ENCODE measurements at places on chromosomes 3 and 15.

- DNase-seq = no peak
Measured at GRCh38 chr3:128180436-128180835, 27.2 kb downstream of the EEFSEC start.

- peak; percentile 63 for DNase-seq
Measured at GRCh38 chr3:63975723-63976122, 47.6 kb downstream of the PSMD6 start.

GRCh38 chr3:126005951-126006350, 37.0 kb downstream of the ROPN1B start:
- DNase-seq = no peak

GRCh38 chr3:42375121-42375800, 35.1 kb downstream of the LYZL4 start:
- DNase-seq = no peak

- peak; percentile 75 for DNase-seq
Measured at GRCh38 chr15:73051391-73051806, 864 bp upstream of the NEO1 start.

- no peak for DNase-seq
Measured at GRCh38 chr3:62638316-62638715, 236.9 kb downstream of the CADPS start.

DNA sequence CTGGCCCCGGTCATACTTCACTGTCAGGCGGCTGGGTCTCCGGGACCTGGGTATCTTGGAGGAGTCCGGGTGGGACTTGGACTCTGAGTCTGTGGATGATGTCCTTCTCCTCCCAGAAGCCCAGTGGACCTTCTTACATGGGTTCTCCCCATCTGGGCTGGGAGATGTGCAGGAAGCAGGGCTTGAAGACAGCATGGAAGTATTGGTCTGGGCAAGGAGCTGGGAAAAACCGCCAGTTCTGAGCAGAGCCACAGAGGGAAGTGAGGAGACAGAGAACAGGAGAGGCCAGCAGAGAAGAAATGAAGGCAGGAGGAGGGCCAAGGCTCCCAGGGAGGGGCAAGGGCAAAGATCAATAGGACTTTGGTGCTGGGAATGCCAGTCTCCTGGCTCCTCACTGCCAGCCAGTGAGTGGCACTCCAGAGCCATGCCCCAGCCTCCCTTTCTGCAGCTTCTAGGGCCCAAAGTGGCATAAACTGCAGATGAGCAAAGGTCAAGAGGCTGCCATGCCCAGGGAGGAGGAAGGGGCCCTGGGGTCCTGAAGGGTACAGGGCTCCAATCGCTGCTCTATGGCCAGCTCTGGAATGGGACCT, at the start of gene PPP1R14D:
TSS of gene PPP1R14D (minus strand) at position 262 of the 590 bp plus-strand sequence. CDS start at position 195, 67 bp downstream.
- DNase-seq = no peak

- DNase-seq = no peak
Measured at GRCh38 chr15:45105586-45105985, 8.4 kb downstream of the DUOX2 start.

DNA sequence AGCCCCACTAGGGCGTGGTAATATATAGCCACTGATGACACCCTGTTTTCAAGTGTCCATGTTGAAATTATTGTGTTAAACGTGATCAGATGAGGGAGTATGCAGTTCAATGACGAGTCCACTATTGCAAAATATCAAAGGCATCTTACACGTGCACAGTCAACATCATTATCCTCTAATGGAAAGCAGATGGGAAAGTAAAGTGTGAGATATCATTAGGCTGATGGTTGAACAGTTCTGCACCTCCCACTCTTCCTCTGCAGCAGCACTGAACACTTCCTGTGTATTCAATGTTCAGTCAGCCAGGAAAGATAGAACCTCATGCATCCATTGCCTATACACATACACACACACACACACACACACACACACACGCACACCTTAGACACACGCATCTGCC, 431.8 kb upstream of the CCDC54 start:
- DNase-seq = no peak

GRCh38 chr3:71751602-71752001, 2.1 kb upstream of the GPR27 start:
- DNase-seq = no peak

GRCh38 chr3:195104340-195104739, 166.6 kb downstream of the XXYLT1 start:
- no peak for DNase-seq

DNA sequence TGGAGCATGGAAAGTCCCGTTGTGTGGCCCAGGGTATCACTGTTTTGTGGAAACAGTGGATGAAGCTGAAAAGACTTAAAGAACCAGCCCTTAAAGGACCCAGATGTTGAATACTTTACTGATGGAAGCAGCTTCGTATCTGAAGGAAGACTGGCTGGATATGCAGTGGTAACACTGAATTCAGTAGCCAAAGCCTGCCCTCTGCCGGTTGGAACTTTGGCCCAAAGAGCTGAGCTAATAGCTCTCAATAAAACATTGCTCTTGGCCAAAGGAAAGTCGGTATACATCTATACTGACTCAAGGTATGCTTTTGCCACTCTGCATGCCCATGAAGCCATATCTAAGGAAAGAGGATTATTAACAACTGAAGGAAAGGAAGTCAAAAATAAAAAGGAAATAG, 885.4 kb downstream of the PDCD6IP start:
- DNase-seq = peak; percentile 80

DNA sequence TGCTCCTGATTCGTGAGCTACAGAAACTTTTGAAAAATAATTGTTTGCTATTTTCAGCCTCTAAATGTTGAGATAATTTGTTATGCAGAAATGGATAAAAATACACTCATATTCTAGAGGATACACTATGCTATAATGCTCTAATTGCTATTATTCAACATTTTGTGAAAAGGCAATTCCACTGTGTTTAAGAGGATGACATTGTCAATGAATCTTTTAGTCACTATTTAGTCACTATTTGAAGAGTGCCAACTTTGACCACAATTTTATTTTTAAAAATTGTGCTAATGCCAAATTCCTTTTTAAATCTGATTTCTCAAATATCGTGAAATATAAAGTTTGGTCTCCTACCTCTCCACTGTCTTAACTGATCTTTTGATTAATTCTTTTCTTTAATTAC, 604.9 kb upstream of the KCNMB2 start:
- no peak for DNase-seq

DNA sequence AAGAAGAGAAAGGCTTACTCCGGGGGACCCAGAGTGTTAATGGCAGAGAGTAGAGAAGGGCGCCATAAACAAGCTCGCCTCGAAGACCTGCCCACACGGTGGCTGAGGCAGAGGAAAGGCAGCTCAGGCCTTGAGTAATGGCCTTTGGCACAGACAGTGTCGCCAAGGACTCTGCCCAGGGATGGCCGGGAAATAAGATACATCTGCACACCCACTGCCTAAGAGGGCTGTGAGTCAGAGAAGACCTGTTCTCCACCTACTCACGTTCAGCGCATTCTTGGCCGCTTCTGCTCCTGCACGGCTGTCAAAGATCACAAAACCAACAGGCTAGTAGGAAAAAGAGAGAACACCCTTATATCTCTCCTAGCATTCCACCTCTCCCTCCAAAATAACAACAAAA, 26.2 kb downstream of the RBPMS2 start:
- no peak for DNase-seq

- no peak for DNase-seq
Measured at GRCh38 chr15:93047621-93048425, 41.2 kb downstream of the RGMA start.

DNA sequence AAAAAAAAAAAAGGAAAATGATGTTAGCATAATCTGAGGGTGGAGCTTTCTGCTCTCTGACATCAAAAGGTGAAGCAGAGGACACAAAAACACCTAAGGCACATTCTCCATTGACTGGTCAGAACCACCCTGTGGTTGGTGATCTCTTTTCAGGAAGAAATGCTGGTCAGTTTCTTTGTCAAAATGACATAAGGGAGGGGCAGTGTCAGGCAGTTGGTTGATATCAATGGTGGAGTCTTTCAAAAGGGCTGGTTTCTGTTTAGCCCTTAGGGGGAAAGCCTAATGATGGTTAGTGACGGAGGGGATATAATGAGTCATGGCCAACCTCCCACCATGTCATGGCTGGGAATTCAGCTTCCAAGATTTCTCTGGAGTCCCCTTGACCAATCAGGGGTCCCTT, 185.9 kb upstream of the GBE1 start:
- DNase-seq = no peak

DNA sequence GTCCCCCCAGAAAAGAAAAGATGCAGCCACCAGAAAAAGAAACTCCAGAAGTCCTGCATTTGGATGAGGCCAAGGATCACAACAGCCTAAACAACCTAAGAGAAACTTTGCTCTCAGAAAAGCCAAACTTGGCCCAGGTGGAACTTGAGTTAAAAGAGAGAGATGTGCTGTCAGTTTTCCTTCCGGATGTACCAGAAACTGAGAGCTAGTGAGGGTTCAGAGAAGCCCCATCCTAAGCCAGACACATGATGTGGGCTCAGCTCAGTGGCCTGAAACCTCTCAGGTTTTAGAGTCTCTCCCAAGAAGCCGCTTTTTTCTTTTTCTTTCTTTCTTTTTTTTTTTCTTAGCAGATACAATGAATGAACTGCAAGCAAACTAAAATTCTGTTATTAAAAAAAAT, 7.8 kb downstream of the SLC51B start:
- no peak for DNase-seq

GRCh38 chr15:31856581-31856980, 173.7 kb upstream of the CHRNA7 start:
- DNase-seq = no peak

DNA sequence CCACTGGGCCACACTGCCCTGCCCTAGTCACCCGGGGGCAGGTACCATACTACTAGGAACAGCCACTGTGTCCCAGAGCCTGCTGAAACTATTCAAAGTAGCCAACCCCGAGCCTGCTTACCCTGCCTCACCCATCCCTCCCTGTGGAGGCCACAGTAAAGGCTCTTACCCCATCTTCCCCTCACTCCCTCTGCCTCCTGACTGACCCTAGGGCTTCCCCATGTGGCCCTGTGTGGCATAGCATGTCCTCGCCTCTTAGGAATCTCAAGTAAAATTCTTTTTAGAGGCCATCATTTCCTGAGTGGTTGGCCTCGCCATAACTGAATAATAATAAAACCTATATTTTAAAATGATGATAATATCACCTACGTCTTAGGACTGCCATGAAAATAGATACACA, 112.2 kb upstream of the SLC6A11 start:
- DNase-seq = no peak

GRCh38 chr15:68574046-68574445, 4.7 kb upstream of the CORO2B start:
- no peak for DNase-seq

DNA sequence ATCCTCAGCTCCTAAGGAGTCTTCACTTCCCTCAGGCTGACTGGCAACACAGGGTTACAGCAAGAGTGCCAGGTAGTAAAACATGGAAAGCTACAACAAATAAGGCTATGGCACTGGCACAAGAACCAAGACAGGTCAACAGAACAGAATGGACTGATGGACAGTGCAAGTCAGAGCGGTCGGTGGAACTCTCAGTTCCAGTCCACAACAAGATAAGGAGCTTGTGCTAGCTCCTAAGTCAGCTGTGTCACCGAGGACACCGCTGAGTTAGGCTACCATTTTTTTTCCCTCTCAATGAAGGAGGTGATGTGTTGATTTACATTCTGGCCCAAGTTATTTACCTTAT, 55.9 kb upstream of the LIMD1 start:
- no peak for DNase-seq

DNA sequence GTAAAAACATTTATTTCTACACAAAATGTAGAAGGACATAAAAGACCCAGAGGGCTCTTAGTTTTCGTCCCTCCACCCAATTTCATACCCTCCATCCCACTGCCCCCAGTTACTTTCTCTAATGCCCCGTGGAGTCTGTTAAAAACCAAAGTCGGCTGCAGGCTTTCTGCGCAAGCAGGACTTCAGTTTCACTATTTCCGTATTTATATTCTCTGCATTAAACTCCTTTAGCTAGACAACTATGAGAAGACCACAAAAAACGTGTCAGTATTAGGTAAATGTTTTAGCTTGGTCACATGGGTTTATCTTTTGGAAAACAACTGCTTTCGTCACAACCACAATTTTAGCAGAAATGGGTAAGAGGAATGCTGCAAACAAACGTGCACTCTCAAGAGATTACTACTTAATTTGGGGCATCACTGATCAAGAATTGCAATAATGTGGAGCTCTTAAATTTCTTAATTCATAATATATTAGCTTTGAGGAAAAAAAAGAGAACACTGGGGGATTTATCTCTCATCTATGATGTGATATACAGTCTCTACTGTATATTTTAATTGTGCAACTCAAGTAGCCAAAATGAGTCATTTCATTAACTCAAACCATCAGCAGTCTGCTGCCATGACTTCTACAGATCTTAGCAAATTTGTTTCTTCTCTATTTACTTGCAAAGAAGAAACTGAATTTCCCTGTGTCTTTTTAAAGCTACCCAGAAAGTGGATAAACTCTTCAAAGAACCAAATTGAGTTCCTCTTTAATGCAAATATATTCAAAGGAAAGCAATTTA, 740 bp upstream of the NSMCE3 start:
- DNase-seq = no peak

DNA sequence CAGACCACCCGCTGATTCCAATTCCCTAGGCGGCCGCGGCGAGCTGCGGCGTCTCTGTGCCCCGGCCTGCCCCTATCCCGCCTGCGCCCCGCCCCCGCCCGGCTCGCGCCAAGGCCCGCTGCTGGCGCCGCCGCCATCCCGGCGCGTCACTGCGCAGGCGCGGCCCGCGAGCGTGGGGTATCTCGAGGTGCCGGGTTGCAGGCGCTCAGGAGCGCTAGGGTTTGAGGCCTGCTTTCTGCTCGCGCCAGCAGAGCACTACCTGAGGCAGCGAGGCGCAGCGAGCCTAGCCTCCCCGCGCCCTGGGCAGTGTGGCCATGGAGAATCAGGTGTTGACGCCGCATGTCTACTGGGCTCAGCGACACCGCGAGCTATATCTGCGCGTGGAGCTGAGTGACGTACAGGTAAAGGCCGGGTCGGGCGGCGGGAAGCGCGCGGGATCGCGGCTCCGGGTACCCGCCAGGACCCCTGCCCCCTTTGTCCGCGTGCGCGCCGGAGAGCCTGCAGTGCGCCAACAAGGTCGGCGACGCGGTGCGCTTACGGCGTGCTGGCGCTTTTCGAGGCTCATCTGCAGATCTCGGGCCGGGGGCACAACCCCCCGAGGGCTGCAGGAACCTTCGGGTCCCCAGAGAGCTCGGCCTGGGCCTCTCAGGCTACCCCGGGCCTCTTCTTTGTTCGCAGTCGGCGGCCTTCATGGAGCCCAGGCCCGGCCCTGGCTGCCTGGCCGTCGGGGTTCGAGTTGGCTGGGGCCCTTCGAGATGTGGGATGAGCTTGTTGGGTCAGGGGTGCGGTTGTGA, at the start of gene HACD3:
TSS of gene HACD3 (plus strand) at position 146 of the 794 bp plus-strand sequence. CDS start at position 315, 169 bp downstream.
- peak; percentile 85 for DNase-seq

GRCh38 chr3:194200422-194201081, 64.6 kb downstream of the HES1 start:
- no peak for DNase-seq
